Esophagus mucosa (tissue), 1 donor: ENCODE measurements at places on chromosomes 12 and 14. TPM values are rescaled to one million over a fixed set of nuclear protein-coding genes. Genes with fewer than 3 reads are reported as not detected.

The SMAGP gene
- 96.2 TPM for total RNA-seq

The SLC24A4 gene
- total RNA-seq: 0.04 TPM

GRCh38 chr12:5736527-5736926, 208.5 kb downstream of the ANO2 start:
- ATAC-seq: no peak

DNA sequence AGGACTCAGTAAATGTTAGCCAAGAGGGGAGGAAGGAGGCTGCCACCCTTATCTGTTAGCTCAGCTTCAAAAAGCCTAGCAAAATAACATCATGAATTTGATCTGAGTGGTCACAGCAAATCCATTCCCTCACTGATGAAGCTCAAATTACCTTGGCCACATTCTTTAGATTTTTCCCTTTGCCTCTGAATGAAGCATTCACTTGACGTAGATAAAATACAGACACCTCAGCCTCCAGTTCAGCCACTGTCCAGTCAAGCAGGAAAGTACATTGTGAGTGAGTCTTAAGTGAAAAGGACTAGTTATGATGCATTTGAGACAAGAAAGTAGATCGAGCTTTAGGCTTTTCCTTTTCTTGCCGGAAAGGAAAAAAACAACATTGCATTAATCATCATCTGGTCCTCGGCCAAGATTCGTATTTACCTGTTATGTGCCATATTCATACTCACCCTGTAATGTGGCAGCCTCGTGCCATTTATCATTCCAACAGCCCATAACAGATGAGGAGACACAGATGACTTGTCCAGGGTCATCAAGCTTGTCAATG, 146.5 kb downstream of the ETV6 start:
- ATAC-seq: peak; percentile 63

DNA sequence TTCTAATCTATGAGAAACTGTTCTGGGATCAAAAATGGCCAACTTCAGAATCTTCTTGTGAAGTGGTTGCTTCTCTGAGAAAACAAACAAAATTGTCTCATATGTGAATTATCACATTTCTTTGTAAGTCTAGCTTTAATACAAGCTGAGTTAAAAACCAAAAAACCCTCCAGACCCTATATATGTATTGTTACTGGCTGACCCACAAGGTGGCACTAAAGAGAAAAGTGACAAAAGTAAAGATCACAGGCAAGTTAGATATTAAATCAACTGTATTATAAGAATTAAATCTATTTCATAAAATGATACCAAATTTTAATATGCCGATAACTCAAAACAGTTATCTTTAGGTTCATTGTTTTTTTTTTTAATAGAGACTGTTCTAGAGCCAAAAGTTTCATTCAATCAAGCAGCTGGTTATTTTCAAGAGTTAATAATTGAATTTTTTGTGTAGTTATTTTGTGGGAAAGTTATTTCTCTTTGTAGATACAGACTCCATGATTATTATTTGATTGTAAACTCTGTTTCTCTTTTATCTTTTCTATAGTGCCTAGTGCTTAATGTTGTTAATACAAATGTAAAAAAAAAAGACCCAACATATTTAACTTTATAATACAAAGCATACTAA, 7.5 kb upstream of the TRHDE start:
- no peak for ATAC-seq

GRCh38 chr14:54567224-54567638, 303 bp downstream of the SAMD4A start:
- ATAC-seq: no peak

DNA sequence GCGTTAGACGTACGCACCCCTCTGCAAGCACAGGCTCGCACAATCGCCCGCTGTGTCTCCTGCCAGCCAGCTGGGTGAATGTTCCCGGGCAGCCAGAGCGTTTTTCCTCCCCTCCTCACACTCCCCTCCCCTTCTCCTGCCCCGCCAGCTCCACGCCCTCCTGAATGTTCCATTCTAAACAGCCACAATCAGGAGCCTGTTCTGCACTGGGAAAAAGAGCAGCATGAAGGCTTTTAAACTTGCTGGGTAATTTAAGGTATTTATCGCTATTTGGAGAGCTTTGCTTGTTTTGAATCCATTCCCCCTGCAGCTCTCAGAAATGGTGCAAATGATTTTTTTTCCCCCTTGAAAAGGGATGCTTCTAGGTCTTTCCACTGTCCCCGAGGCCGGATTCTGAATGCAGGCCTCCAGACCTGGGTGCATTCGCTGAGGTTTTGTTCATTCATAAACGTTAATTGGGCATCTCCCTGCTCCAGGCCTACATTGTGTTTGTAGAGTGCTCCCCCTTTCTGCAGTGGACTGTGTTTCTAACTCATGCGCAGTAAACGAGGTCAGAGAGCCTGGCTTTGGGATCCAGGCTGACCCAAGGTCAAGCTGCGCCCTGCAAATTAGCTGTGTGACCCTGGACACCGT, 212.5 kb downstream of the CHST11 start:
- peak; percentile 19 for ATAC-seq

DNA sequence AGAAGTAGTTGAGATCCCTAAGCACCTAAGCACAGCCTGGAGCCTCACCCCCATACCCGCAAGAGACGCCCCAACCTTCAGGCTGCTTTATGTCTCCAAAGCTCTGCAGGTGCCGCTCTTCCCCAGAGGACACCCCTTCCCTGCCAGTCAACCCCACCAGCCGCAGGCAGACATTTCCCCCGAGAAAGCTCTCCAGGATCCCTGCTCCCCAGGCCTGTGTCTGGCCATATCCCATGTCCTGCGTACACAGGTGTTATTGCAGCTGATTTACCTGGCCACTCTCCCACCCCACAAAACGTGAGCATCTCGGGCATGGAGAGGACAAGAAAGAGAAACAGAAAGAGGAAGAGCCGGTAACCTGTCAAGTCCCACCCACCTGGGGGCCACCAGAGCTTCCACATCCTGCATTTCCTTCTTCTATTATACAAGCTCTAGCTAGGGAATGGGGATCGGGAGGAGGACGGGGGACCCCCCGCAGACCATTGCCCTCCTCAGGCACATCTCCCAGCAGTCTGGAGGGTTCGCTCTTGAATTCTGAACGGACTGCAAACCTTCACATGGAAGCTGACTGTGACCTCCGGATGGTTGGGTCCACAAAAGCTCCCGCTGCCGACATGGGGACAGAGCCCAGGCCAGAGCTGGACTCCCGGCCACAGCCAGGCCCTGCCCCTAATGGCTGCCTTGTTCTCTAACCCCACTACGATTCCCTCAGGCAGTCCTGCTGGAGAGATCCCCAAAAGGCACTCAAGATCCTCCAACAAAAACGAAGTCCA, 17.6 kb downstream of the CCDC88C start:
- peak; percentile 2 for ATAC-seq

- ATAC-seq: no peak
Observed at GRCh38 chr14:99391671-99392070, 89.0 kb downstream of the SETD3 start.

GRCh38 chr14:87960013-87960787, 32.8 kb downstream of the GALC start:
- no peak for ATAC-seq

- ATAC-seq: no peak
Observed at GRCh38 chr12:14191612-14192011, 173.9 kb upstream of the ATF7IP start.

GRCh38 chr14:49966304-49966809, 73.5 kb downstream of the ARF6 start:
- ATAC-seq: peak; percentile 20

DNA sequence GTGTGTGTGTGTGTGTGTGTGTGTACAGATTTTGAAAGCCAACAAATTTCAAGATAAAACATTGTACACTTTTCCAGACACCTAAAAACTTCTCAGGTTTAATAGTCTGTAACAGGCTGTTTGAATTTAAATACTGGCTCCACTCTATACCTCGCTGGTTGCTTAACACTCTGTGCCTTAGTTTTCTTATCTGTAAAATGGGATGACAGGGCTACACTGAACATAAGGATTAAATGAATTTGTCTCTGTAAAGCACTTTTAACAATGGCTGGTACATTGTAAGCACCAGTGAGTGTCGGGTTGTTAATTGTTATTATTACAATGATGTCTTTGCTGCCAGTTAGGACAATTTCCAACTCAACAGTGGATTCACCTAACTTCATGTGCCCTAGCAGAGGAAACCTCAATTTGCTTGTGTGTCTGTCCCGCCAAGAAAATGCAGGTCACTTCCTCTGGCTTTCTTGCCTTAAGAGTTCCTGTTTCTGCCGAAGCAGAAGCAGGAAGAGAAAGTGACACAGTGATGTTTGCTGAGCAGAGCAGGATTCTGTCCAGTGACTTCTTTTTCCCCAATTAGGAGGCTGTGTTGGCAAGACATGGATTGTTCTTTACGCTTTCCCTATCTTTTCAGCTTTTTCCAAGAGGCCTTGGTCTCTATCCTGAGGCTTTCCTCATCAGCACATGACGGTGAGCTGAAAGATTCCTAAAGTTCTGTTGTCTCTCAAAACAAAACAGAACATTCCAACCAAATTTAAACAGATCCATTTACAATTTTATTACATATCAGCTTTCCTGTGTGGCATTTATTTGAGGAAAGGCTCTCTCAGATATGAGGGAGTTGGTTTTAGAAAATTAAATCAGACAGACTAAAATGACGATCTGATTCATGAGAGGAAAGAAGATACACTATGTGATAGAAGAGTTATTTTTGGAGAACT, 154.1 kb upstream of the ATP2B1 start:
- peak; percentile 61 for ATAC-seq

GRCh38 chr12:48307269-48307668, 43.5 kb downstream of the ZNF641 start:
- no peak for ATAC-seq

GRCh38 chr12:31567029-31567428, 23.9 kb downstream of the DENND5B start:
- ATAC-seq: no peak

DNA sequence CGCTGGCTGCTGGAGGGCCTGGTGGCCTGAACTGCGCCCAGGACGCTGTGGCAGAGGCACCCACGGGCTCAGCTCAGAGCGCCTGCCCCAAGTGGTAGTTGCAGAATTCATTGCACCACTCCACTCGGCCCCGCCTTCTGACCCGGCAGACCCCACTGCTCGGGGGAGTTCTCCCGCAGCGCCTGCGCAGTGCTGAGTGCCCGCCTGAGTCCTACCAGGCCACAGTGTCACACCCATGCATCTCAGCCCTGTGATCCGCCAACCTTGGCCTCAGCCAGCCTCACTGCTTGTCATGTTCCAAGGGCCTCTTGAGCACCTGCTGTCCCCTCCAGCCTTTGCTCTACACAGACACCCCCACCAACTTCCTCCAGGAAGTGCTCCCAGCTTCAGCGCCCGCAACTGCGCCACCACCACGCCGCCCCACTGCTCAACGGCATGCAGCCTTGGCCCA, 12.2 kb downstream of the DEGS2 start:
- ATAC-seq: no peak
